ENCODE measurements at places on chromosomes 16 and 17.

DNA sequence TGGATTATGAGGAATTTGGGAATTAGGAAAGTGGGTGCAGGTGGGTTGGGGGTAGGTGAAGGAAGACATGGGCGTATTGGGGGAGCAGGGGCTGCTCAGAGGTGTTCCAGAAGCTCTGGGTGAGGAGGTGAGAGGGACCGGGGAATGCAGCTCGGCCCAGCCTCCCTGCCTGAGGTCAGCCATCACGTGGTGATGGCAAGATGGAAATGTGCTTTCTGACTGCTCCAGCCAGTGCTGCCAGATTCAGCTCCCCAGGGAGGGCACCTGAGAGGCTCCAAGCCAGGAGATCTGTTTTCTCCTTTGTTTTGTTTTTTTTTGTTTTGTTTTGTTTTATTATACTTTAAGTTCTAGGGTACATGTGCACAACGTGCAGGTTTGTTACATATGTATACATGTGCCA lies 35.2 kb upstream of the STH start:
- no peak for DNase-seq

GRCh38 chr17:27807567-27808470 lies 7.5 kb upstream of the NOS2 start:
- no peak for DNase-seq

DNA sequence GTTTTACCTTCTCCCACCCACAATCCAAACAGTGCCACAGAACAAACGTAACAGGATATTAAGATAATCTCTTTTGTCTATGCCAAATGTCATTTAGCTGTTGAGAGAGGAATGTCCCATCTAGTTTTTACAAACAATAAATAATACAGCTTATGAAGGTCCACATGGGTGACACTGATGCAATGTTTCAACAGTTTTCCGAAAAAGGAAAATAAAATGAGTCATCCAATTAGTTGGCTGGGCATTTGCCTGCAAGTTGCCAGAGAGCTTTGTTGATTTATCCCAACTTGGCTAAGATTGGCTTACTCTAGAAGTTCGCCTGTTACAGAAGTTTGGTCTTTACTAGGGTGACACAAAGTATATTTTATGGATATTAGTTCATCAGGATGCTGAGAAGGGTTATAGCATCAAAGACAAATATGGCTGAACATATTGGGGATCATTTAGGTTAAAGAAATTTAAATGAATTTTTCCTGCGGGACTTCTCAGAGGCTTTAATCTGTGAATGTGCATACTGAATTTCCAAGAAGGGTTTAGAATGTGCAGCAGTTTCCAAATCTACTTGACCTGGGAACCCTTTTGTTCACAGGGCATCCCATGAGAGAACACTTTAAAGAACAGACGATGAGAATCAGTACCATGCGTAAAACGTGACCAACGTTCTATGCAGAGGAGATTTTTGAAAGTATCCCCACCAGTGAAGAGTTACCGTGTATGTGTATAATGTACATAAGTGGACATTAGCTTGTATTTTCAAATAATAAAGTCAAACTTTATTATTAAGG lies 73.1 kb downstream of the CDH13 start:
- DNase-seq: no peak

DNA sequence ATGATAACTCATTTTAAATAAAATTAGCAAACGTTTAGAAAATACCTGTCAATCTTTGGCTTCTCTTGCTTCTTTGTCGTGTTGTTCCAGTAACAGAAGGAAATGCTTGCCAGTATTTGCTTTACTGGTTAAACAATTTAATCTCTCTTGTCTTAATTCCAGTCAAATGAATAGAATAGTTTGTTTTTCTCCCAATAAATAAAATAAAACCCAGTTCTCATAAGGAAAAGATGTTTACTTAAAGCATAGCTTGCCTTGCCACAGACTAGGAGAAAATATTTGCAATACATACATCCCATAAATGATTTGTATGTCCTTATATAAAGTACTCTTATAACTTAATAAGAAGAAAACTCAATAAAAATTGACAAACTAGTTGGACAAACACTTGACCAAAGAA lies 43.9 kb upstream of the TEKT3 start:
- DNase-seq: no peak

DNA sequence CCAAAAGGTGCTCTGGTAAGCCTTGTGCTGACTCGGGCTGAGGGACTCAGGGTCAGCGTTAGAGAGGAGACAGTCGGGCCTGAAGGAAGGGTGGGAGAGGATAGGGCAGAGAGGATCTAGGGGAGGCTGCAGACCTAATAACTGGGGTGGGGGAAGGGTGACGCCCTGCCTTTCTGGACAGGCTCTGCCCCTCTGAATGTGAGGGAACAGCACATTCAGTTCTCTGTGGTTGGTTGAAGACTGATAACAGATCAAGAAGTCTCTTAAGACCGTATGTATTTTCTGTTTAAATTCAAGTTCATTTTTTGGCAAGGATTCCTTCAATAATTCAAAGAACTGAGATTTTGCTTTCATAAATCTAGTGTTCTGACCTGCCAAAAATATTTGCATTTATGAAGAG lies 56.2 kb upstream of the TEKT3 start:
- DNase-seq: no peak

DNA sequence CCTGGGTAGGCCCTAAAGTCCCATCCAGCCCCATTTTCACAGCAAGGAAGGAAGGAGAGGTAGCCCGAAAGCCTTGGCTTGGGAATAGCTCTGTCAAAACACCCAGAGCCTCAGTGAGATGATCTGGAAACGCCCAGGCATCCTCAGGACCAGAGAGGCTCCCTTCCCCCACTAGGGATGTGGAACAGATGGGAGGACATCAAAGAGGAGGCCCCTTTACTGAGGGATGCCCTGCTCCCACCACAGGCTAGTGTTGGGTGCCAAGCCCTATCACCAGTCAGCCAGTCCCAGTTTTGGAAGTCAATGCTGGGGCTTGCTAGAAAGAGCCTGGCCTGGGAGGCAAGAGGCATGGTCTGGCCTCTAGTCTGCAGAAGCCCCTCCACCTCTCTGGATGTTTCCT lies 4.7 kb downstream of the TPPP3 start:
- no peak for DNase-seq

GRCh38 chr17:78797691-78798585 lies 15.9 kb upstream of the CYTH1 start:
- DNase-seq: no peak

GRCh38 chr17:81309140-81309858 lies 14.2 kb upstream of the SLC38A10 start:
- no peak for DNase-seq

DNA sequence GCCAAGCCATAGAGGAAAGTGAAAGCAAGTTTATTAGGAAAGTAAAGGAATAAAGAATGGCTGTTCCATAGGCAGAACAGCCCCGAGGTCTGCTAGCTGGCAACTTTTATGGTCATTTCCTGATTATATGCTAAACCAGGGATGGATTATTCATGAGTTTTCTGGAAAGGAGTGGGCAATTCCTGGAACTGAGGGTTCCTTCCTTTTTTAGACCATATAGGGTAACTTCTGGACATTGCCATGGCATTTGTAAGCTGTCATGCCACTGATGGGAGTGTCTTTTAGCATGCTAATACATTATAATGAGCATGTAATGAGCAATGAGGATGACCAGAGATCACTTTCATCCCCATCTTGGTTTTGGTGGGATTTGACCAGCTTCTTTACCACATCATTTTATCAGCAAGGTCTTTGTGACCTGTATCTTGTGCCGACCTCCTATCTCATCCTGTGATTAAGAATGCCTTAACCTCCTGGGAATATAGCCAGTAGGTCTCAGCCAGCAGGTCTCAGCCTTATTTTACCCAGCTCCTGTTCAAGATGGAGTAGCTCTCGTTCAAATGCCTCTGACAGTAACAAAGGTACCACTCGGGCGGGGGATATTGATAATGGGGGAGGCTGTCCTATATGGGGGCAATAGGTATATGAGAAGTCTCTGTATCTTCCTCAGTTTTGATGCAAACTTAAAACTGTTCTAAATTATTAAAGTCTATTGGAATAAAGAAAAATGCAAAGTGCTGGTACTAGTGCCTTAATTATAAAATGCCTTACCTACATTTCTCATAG lies 38.9 kb upstream of the HELZ start:
- no peak for DNase-seq

DNA sequence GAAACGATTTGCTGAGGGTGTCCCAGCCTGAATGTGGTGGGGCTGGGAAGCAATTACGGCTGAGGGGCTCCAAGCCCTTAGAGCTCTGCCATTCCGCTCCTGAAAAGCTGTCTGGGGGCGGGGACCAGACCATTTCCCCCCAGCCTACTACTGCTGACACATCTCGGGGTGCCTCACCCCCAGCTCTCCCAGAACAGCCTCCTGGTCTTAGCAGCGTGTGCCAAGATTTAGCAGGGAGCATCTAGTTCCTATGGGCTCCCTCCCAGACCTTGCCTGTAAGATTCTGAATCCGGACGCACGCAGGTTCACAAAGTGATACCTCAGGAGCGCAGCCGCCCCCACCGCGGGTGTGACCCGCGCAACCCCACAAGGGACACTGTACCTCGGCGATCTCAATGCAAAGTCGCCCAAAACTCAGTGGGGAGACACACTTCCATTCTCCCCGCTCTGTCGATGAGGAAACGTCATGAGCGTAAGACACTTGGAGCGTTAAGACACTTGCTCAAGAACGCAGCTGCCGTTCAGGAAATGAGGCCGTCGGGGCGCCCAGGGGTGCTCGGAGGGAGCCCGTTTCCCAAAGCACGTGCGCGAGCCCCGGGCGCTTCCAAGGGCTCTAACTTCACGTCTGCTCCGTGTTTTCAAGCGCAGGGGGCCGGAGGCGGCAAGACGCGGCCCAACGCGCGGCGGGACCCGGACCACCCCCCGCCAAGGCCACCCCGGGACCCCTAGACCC lies 629 bp downstream of the GEMIN4 start:
- DNase-seq: no peak

DNA sequence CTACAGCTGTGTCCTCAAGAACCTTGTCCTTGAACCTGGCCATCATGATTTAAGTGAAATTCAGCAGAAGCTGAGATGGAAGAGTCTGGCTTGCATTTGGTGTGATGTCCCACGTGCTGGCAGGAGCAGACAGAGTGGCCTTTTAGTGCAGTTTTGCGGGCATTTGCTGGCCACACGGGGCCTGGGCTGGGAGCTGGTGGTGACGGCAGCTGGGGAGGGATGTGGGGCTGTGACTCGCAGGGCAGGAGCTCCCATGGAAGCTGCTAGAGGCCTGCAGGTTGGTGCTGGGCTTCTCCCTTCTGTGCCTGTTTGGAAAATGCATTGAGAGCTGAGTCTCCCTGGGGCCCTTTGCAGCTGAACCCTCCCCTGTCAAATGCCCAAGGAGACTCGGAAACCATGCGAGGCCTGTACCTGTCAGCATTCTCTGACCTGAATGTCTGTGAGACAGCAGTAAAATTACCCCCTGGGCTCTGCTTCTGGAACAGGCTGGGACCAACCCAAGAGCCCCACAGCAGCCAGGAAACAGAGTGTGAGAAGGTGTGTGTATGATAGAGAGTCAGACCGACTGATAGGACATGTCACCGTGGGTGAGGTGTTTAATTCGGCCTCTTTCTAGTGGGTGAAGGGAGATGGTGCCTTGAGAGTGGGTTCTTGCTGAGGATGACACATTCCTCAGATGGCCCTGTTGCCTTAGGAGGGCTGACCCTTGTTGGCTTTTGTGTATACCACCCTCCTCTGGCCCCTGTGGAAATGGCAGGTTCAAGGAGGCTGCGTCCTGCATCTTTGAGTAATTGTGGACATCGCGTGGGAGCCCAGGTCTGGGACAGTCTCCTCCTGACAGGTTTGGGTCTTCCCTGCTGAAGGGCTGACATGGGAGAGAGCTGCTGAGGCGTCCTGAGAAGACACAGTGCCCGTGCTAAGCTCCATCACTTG lies 145.5 kb downstream of the MSI2 start:
- no peak for DNase-seq

GRCh38 chr17:73588891-73589290 lies 55.4 kb downstream of the SDK2 start:
- no peak for DNase-seq

DNA sequence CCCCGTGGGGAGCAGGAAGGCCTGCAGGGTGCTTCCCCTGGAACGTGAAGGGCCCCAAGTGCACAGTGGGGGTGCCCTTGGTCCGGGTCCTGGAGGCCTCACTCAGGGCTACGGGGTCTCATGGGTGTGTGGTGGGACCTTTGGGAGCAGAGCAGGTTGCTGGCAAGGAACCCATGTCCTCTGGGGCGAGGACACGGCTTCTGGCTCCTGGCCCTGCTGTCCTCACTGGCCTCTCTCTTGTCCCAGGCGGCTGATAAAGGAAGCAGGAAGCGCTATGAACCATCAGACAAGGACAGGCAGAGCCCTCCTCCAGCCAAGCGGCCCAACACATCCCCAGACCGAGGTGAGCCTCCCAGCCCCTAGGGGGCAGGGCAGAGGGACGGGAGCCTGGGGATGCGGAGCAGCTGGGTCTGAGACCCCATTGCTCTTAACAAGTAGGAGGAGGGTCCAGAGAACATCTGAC lies 9.8 kb upstream of the IL17C start:
- DNase-seq: no peak

GRCh38 chr17:41518031-41518430 lies 659 bp downstream of the KRT15 start:
- DNase-seq: no peak

- DNase-seq: no peak
These were observed 75.8 kb downstream of the AXIN2 start for GRCh38 chr17:65485388-65486299.

- DNase-seq: no peak
These were observed 110.4 kb downstream of the SPAG9 start for GRCh38 chr17:51010173-51010675.

GRCh38 chr16:88350922-88351321 lies 31.8 kb upstream of the ZNF469 start:
- DNase-seq: no peak

DNA sequence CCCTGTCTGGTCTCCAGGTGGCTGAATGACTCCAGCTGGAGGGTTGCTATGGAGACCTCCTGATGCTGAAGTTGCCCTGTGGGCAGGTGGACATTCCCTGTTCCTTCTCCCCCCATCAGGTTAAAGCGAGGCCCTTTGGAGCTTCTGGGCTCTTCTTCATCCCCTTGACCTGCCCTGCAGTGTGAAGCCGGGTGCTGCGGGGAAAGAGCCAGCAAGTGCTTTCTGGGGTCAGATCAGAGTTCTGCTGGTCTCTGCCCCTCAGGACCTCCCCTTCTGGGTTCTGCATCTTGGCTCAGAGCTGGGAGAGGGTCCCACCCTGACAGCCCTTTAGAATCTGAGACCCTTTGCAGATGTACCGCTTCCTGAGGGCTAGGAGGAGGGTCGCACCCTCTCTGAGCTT lies 25.1 kb downstream of the NKD1 start:
- DNase-seq: no peak

GRCh38 chr16:16774389-16774788 lies 395.4 kb downstream of the NPIPA7 start:
- DNase-seq: no peak

- DNase-seq: no peak
These were observed 345 bp downstream of the TSC2 start for GRCh38 chr16:2048116-2048543.

DNA sequence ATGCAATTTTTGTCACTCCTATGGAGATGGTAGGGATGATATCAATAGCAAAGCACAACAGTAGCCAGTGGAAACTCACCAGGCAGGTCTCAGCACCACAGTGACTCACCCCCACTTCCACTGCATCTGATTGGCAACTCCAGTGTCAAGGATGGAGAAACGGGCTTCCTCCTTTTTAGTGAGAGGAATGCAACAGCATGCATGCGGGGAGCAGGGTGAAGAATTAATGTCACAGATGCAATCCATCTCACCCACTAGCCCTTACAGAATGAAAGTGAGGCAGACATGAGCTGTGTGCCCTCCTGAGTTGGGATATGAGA lies 467.0 kb upstream of the C16orf82 start:
- DNase-seq: no peak

All from NCI-H1048 (cell line).